NCI-H187 (cell line): ENCODE measurements at places on chromosomes 2 and 18.

DNA sequence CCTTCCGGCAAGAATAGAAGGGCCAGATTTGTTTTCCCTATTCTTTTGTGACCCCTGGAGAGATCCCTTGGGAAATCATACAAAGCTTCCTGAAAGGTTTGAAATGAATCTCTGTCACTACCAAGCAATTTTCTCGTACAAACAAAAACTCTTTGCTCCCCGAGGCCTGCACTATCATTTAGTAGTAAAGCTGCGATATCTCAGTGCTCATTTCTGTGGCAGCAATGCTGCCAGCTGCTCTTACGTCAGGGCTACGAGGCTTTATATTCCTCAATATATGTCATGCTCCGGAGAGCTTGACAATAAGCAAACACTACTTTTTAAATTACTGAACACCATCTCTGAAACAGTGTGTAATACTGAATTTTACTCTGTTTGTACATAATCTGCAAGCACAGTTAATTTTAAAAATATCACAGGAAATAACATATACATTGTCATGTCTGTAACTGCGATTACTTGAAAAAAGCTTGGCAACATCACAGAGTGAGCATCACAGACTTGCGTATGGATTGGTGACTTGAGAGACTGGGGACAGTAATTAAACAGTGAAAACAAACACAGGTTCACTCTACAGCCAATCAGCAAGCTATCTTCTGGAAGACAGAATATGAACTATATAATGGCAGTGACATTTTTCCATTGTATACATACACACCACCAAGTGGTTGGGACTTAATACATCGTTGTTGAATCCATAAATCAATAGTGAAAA, 403.3 kb upstream of the NETO1 start:
- no peak for DNase-seq

DNA sequence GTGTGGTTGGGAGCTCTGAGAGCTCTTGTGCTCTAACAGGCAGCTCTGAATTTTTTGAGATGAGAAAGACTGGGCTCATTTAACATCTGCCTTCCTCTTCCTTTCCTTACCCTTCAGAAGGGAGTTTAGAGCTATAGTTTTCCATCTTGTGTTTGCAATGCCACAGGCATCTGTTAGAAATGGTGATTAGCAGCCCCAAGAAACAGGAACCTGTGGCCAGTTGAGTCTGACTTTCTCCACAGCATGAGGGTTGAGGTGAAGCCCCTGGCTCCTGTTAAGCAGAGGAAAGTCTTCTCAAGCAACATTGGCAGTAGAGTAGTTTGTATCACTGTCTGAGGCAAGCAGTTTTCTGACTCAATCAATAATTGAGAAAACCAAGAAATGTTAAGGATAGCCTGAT, 577.4 kb downstream of the ZEB2 start:
- DNase-seq = no peak

DNA sequence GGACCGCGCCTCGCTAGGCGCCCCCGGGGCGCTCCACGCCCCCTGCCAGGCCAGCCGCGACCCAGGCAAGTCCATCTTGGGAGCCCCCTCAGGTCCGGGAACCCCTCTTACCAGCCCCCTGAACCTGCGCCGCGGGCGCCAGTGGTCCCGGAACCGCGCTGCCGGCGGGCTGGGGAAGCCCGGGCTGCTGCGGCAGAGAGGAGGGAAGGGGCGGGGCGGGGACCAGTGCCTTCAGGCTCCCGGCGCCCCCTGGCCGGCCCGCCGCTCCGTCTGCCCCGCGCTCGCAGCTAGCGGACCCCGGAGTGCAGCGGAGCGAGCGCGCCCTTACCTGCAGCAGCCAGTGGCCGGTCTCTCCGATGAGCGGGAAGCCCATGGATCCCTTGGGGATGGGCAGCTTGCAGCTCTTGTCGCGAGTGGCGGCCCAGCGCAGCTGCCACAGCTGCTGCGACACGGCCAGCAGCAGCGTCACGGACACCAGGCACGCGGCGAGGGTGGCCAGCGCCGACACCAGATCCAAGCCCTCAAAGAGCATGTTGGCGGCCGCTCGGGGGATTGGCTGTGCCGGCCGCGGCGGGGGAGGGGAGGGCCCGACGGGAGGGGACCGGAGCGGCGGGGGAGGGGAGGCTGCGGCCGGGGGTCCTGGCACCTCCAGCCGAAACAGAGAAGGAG, at the start of gene CYP26B1:
Gene CYP26B1, minus strand, starts transcription at position 560 of the 669 bp plus-strand sequence. Its CDS starts 28 bp downstream, at position 532.
- DNase-seq = no peak

DNA sequence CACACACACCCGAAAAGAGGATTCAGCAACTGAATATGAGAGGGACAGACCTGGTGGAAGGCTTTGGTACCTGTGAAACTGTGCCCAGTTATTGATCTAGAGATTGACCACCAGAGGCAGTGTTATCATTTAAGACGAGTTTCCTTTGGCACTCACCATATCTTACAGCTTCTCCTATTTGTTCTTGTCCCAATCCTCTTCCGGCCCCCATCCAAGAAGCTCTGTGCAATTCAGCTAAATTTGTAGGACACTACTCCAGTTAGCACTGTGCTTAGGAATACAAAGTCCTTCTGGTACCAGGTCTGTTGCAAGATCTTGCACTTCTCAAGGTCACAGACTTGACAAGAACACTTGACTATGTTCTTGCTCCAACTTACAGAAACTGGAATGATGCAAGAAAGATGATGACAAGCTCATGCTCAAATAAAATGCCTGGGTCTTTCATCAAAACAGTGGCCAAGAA, 177.7 kb downstream of the TMEM247 start:
- no peak for DNase-seq

GRCh38 chr2:224211791-224212190, 172.7 kb upstream of the SERPINE2 start:
- no peak for DNase-seq

DNA sequence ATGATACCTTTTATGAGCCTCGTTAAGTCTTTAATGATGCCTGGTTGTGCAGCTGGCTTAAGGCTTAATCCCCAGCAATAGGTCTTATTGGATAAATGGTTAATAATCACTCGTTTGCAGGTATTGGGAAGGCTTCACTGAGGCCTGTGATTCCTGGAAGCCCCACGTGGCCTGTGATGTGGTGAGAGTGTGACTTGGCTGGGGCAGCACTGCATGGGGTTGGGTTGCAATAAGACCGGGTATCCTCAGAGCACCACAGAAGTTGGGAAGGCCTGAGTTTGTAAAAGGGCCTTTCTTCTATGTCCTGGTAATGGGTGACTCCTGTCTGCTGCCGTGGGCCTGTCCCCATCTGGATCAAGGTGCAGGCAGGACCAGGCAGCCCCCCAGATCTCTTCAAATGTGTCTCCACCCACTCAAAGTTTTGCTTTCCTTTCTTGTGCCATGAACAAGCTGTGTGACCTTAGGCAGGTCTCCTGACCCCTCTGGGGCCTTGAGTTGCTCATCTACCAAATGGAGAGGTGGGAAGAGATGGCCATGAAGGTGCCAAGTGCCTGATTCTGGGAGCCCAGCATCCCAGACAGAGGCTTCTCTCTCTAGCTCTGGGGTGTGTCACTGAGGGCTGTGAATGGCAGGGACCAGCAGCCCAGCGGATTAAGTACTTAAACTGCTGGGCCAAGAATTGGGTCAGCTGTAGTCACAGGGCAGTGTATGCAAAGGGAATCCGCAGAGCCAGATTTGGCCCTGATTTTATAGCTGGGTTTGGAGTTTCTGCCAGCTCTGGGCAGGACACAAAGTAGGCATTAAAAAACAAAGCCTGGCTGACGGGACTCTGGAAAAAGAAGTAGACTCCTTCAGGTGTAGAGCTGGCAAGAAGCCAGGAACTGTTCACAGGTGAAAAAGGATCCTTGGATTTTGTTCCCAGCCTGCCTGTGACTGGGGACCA, 24.4 kb downstream of the LBH start:
- DNase-seq = peak; percentile 10

GRCh38 chr2:85938456-85938855, 49.7 kb upstream of the ST3GAL5 start:
- no peak for DNase-seq

- DNase-seq = no peak
Observed at GRCh38 chr2:176072292-176072669, 11.5 kb downstream of the EVX2 start.

- no peak for DNase-seq
Observed at GRCh38 chr2:78977661-78978145, 47.8 kb upstream of the REG3G start.

DNA sequence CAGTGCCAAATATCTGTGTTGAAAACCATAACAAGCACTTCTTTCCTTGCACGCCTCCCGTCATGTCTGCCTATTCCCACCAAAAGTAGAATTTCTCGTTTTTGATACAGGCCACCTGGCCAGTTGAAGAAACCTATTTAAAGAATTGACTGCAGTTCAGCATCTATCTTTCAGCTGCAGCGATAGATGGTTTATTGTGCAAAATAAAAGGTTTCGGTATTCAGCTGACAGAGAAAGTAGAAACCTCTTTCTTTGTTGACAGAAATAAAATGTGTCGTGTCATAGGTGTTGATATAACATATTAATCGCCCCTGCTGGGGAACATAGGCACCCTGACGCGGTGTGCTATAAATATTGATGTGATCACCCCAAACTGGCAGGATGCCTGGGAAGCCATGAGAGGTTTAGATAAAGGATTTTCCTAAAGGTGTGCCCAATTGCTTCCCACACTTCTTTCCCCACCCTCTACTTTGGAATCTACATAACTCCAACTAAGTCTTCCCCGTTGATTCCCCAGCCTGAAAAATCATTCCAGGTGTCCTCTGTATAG, 570.4 kb downstream of the CCDC85A start:
- no peak for DNase-seq
